ENCODE measurements at places on chromosomes 5 and 9.

DNA sequence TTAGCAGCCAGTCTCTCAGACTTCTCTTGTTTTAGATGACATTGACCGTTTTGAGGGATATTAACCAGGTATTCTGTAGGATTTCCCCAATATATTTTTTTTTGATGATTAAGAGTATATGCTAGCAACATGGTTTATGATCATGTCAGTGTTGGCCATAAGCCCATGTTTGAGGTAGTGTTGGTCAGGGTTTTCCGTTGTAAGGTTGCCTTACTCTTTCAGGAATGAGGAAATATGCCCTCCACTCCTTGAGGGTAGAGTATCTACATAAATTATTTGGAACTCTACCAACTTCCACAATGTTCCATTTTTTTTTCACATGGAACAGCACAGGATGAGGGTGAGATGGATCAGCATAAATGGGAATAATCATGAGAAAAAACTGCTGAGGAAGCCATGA, 188.4 kb upstream of the PRDM9 start:
- DNase-seq = no peak

GRCh38 chr9:131651599-131651998, 88.3 kb downstream of the RAPGEF1 start:
- DNase-seq = peak; percentile 85

- peak; percentile 70 for DNase-seq
Measured at GRCh38 chr5:39224196-39224761, 4.9 kb upstream of the FYB1 start.

DNA sequence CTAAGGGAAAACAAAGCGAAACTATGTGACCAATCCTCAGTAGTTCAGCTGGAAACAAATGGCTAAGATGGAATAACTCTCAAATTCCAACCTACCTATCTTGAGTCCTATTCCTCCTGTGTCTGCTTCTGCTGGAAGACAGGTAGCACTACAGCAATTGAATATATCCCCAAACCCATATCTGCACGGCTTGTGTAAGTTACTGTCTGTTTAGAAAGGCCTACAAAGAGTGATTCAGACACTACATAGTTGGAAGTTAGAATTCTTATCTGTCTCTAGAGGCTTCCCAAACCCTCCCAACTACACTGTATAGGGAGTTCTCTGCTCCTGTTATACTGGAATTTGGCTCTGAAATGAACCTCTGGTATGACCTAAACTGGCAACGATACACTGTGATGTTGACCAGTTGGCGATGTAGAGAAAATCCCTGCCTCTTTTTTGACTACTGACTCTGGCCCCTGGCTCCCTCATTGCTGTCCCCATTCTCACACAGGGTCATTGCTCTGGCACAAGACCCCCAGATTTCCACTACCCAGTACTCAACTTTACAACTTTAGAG, 22.6 kb upstream of the NADK2 start:
- DNase-seq = no peak

DNA sequence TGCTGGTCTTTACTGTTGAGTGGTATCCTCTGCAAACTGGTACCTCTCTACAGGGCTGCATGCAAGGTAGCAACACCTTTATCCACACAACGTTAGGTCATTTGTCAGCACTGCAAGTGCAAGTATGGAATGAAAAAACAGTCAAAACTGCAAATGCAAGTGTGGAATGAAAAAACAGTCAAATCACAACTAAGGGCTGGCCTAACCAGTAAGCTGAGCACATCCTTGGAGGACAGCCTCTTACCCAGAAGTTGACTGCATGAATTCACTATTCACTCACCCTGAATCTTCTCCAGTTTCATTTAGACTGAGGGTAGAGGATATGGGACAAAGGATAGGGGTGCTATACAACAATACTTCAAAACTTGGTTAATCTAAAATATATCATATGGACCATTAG, 158.4 kb downstream of the PPP2R2B start:
- DNase-seq = no peak

DNA sequence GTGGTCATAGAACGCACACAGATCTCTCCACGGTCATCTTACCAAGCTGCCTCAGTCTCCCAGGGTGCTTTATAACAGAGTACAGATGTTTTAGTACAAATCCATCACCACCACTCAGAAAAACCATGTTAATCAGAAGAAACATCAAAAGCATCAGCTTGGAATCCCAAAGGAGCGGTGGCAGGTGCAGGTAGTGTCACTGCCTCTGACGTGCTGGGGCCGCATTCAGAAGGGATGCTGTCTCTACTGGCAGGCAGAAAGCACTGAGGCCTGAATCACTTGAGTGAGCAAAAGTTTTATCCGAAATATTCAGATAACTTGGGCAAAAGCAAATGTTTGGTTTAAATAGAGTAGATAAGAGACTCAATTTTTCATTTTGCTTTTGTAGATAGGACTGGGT, 448.4 kb upstream of the ZNF608 start:
- DNase-seq = no peak
